ENCODE measurements at places on chromosomes 16 and 17. TPM values are rescaled to one million over a fixed set of nuclear protein-coding genes. Genes with fewer than 3 reads are reported as not detected.

GRCh38 chr17:8695241-8695640 lies 49.4 kb downstream of the CCDC42 start:
- no peak overlapping the region for H3K27ac ChIP-seq
- H3K4me1 ChIP-seq = no peaks in the 10 kb centered on the region
- no peak for DNase-seq
- peaks cover 4% of the 10 kb centered on the region for H3K27me3 ChIP-seq
- no peaks in the 10 kb centered on the region for H3K36me3 ChIP-seq
- H3K4me3 ChIP-seq = no peak overlapping the region

DNA sequence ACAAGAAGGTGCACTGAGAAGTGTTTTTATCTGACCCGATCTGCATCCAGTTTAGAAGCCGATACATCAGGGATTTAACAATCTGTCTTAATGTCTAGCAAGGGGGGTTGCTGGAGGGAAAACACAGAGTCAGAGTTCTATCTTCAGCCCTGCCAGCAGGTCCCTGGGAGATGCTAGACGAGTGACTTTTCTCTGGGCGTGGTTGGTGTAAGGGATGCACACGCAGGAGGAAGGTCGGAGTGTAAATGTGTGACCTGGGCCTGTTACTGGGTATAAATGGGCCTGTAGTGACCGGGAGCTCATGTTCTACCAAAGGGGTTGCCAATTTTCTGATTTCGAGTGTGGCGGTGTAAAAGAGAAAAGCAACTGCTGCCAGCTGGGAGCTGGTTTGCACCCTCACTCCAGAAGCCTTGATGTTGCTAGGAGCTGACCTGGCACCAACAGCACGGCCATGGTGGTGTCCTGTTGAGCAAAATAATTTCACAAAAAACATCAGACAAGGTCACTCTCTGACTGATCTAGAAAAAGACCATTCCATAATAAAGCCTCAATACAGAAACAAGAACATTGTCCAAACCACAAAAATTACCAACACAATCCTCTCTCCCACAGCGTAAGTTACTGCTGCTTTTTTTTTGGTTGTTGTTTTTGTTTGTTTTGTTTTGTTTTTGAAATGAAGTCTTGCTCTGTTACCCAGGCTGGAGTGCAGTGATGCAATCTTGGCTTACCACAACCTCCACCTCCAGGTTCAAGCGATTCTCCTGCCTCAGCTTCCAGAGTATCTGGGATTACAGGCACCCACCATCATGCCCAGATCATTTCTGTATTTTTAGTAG lies 1.3 kb upstream of the KCTD13 start:
- H3K36me3 ChIP-seq = peaks cover 13% of the 10 kb centered on the region
- no peak for DNase-seq
- H3K4me3 ChIP-seq = peak overlapping the region; percentile 94
- peaks cover 31% of the 10 kb centered on the region for H3K4me1 ChIP-seq
- H3K27ac ChIP-seq = peak overlapping the region; percentile 95

TBC1D3D gene
- 0.69 TPM for total RNA-seq

GRCh38 chr17:14395255-14395654 lies 94.4 kb downstream of the HS3ST3B1 start:
- no peak for DNase-seq
- no peak overlapping the region for H3K4me3 ChIP-seq
- peaks cover 1% of the 10 kb centered on the region for H3K36me3 ChIP-seq
- H3K27ac ChIP-seq = no peak overlapping the region
- peaks cover 10% of the 10 kb centered on the region for H3K27me3 ChIP-seq

DNA sequence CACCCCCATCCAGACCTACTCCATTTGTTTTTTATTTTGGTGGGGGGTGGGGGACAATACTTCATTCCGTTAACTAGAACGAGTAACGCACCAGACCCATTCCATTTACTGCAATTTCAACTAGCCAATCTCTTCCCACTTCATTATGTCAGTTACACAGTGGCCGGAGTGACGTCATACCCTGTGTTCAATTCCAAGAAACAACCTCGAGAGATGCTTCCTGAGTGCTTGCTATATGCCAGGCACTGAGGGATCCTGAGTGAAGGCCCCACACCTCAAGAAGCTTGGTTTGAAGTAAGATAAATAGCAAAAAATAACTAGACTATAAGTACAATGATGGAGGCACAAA lies 9.1 kb upstream of the SIAH1 start:
- H3K4me3 ChIP-seq = no peak overlapping the region
- no peak for DNase-seq
- peak overlapping the region; percentile 49 for H3K27ac ChIP-seq

DNA sequence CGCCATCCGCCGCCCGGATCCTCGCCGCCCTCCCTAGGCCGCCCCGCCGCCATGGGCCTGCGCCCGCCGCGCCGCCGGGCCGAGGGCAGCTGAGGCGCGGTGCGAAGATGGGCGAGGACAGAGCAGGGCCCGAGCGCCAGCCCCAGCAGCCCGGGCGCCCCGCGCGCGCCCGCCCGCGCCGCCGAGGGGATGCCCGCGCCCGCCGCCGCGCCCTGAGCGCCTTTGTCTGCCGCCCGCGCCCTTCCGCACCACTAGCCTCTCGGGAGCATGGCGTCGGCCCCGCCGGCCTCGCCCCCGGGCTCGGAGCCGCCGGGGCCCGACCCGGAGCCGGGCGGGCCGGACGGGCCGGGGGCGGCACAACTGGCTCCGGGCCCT lies 278 bp downstream of the RAB11FIP3 start:
- no peak overlapping the region for H3K27ac ChIP-seq
- peak overlapping the region; percentile 84 for H3K4me3 ChIP-seq
- peaks cover 32% of the 10 kb centered on the region for H3K4me1 ChIP-seq
- DNase-seq = no peak

SLC13A2 gene
- not detected for total RNA-seq

TMC8 gene
- 234 TPM for total RNA-seq

DNA sequence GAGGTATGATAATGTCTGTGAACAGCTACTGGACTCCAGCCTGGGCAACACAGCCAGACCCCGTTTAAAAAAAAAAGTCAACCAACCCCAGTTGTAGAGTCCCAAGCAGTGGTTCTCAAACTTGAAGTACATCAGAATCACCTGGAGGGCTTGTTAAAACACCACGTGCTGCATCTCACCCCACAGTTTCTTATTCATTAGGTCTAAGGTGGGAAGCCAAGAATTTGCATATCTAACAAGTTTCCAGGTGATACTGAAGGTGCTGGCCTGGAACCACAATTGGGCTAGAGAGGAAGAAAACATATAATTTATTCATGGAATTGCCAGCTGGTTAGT lies 6.7 kb upstream of the MSL1 start:
- H3K4me1 ChIP-seq = peaks cover 42% of the 10 kb centered on the region
- H3K27me3 ChIP-seq = no peaks in the 10 kb centered on the region
- no peak overlapping the region for H3K4me3 ChIP-seq
- no peak for DNase-seq

DNA sequence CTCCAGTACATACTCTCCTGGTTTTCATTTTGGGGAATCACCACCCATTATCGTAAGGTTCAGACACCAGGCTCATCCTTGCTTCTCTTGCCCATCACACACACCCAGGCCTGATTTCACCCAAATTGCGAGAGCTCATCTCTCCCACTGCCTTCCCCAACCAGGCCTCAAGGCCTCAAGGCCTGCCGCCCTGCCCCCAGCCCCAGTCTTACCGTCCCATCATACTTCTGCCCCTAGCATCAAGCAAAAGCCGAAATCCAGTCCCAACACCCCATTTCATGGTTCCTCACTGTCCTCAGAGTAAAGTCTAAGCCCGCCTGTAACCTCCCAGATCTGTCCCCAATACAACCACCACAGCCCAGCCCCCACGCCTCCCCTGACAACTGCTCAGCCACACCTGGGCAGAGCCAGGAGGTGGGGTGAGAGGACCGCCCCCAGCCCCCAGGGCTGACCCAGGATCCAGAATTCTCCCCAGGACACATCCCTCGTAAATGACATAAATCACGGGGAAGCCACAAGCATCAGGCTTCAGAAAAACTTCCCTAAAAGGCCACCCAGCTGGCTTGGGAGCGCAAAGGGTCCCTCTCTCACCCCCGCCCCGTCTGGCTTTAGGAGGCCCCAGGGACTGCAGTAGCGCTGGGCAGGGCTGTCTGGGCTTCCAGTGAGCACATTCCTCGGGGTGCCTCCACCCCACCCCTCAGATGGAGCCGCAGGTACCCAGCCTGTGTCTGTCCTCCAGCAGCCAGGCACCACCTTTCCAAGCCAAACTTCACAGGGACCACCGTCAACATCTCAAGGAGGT lies 9.6 kb upstream of the P2RX1 start:
- H3K4me3 ChIP-seq = no peak overlapping the region
- no peaks in the 10 kb centered on the region for H3K4me1 ChIP-seq

GINS2 gene
- 87.2 TPM for total RNA-seq

- no peak overlapping the region for H3K4me3 ChIP-seq
- H3K27ac ChIP-seq = no peak overlapping the region
- H3K36me3 ChIP-seq = no peaks in the 10 kb centered on the region
Measured at GRCh38 chr16:51306116-51306515, 155.0 kb upstream of the SALL1 start.

GRCh38 chr17:32341141-32341856 lies 674 bp downstream of the C17orf75 start:
- peak overlapping the region; percentile 97 for H3K27ac ChIP-seq
- peak overlapping the region; percentile 94 for H3K4me3 ChIP-seq
- DNase-seq = peak; percentile 51
- peaks cover 16% of the 10 kb centered on the region for H3K36me3 ChIP-seq

- no peak overlapping the region for H3K4me3 ChIP-seq
- DNase-seq = no peak
- no peak overlapping the region for H3K27ac ChIP-seq
- H3K36me3 ChIP-seq = no peaks in the 10 kb centered on the region
Measured at GRCh38 chr16:80447241-80447640, 93.6 kb upstream of the DYNLRB2 start.

SMPD3 gene
- 0.61 TPM for total RNA-seq

Measured in activated T-helper 1 cell treated with anti-CD3 and anti-CD28 coated beads, Interleukin-12 subunit alpha, Interleukin-12 subunit beta, Interleukin-2, Interleukin-4 antibody, amounts not matched to agents 30 ng/mL and 10 ng/mL and 1 ng/mL, durations not matched to agents 14 hours and 24 hours and 36 hours (primary cell).